Sciatic nerve (tissue), 2 donors: ENCODE measurements at places on chromosomes 5 and 9. TPM values are rescaled to one million over a fixed set of nuclear protein-coding genes. Genes with fewer than 3 reads are reported as not detected.

GRCh38 chr5:177303925-177304391 is 359 bp downstream of the PRELID1 start:
- DNase-seq, result no peak

DNA sequence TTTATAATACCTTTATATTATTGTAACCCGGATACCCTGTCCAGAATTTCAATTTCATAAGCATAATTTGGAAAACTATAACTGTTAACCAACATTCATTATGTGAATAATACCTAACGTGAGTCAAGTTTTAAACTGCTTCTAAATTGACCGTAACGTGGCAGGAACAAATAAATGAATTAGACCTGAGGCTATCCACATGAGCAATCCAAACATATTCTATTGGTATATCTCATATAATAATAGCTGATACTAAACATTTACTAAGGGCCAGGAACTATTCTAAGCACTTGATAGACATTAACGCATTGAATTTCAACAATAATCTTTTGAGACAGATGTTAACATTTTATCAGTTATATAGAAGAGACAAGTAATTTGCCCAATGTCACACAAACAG is 276.4 kb downstream of the MEF2C start:
- no peak for DNase-seq

ANKRD34B gene
- not detected for total RNA-seq

SPEF2 gene
- 14.4 TPM for total RNA-seq

SLC6A18 gene
- total RNA-seq, result not detected

GRCh38 chr9:137194909-137195308 is 5.6 kb downstream of the TPRN start:
- no peak for DNase-seq

- no peak for DNase-seq
Measured at GRCh38 chr9:112125951-112126388, 49.1 kb downstream of the SUSD1 start.

- peak; percentile 42 for DNase-seq
Measured at GRCh38 chr5:1554410-1554967, 30.7 kb upstream of the LPCAT1 start.

- no peak for DNase-seq
Measured at GRCh38 chr5:79878721-79879336, 112.2 kb downstream of the MTX3 start.

INSL6 gene
- not detected for total RNA-seq

- DNase-seq, result no peak
Measured at GRCh38 chr9:36288070-36288469, 29.8 kb upstream of the GNE start.

DNA sequence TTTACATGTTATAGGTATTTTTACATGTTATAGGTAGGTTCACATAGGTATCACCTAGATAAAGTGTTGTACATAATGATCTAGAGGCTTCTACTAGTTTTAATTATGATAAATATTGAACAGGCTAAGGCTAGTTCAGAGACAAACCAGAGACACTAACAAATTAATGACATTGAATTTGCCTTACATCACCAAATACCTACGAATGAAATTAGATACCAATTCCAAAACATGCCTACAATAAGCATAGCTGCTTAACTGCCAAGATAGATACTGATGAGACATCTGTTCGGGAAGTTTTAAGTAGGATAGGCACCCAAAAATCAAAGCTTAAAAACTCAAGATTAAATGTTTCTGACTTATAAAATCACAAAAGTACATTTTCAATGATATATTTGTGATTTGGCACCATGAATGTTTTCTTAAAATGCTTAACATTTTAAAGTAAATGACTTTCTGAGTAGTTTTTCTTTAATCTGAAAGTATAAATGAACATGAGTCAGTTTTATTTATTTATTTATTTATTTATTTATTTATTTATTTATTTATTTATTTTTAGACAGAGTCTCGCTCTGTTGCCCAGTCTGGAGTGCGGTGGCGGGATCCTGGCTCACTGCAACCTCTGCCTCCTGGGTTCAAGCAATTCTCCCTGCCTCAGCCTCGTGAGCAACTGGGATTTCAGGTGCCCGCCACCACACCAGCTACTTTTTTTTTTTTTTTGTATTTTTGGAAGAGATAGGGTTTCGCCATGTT is 703.1 kb upstream of the ARRDC3 start:
- DNase-seq, result no peak

ZNF462 gene
- total RNA-seq, result 51.1 TPM

SLC23A1 gene
- total RNA-seq, result not detected

GDNF gene
- not detected for total RNA-seq

GRCh38 chr5:1471997-1472963 is 27.0 kb upstream of the SLC6A3 start:
- DNase-seq, result peak; percentile 53

DNA sequence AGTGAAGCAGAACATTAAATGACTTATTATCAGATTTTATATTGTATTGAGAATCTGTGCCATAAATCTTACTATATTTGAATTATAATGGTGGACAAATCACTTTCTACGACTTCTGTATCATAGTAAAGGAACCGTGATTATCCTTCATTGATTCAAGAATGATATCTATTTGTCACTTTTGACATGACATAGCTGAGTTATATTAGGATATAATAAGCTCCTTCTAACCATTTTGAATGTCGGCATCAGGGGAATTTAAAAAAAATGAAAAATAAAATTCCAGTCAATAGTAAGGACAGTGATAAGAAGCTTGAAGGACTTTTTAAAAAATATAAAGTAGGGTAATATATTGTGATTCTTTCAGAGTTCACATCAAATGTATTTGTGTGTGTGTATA is 338.9 kb upstream of the ACO1 start:
- DNase-seq, result no peak

SLC34A3 gene
- not detected for total RNA-seq

GTF2H2C gene
- total RNA-seq, result 29.9 TPM

- DNase-seq, result no peak
Measured at GRCh38 chr5:1974501-1975405, 92.0 kb upstream of the IRX4 start.

DNA sequence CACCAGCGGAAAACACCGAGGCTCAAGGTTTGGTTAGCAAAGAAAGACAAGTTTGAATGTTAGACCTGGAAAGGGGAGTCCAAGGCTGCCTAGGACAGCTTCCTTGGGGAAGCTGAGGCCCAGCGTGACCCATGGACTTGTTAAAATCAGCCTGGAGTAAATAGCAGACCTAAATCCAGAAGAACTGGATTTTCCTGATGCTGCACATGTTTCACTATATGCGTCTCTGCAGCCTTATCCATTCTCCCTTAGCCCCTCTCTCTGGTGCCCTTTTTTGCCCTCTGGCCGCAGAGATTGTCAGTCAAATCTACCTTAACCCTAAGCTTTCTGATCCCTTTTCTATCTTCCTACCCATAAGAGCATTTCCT is 119.9 kb downstream of the NTRK2 start:
- DNase-seq, result no peak

DNA sequence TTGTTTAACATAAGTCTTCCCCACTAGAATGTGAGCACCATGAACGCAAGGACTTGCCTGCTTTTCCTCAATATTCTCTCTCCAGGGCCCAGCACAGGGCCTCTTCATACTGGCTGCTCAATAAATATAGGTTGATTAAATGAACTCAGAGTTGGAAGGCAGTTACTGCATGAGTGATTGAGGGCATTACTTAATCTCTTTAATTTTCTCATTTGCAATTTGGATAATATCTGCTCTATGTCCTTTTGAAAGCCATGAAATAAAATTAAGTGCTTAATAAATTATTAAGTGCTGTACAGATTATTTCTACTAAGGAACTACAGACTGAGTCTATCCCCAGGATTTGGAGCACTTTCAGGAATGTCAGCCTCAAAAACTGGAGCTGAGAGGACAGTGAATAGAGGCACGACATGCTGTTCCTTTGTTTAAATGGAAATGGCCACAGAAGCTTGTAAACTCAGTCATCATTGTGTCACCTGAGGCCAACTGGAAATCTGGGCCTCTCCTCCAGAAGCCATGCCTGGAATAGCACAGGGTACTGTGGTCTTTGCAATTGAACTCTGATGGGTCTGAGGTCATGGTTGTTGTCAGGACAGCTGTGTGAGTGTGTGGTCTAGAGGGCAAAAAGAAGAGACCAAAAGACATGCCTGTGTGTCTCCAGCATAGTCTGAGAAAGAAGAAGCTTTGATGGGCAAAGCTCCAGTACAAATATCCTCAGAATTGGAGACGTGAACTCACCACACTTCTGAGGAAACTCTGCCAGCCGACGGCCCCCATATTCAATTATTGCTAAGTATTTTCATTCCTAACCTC is 86.1 kb downstream of the SH3TC2 start:
- no peak for DNase-seq

DNA sequence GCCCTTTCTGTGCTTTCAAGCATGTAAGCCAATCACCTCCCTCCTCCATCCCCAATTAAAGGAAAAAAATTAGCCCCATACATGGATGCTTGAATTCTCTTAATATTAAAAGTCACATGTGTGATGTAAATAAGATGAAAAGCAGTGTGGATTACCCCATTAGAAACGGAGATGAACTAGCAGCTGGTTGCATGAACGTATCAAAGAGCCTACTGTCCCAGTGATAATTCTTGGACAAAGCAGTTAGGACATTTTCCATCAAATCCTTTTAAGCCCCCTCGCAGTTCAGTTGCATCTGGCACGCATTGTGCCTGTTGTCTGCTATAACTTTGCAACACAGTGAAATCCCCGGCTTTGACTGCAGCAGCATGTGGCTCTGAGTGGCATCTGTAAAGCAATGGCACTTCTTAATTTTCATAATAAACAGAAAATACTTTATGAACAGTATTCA is 285.6 kb downstream of the FBXL7 start:
- DNase-seq, result no peak

- no peak for DNase-seq
Measured at GRCh38 chr5:152638996-152639552, 234.0 kb upstream of the NMUR2 start.
